NCI-H460 (cell line): ENCODE measurements at places on chromosomes 4 and X.

GRCh38 chr4:55791666-55792065 is 27.9 kb upstream of the EXOC1L start:
- no peak for DNase-seq

DNA sequence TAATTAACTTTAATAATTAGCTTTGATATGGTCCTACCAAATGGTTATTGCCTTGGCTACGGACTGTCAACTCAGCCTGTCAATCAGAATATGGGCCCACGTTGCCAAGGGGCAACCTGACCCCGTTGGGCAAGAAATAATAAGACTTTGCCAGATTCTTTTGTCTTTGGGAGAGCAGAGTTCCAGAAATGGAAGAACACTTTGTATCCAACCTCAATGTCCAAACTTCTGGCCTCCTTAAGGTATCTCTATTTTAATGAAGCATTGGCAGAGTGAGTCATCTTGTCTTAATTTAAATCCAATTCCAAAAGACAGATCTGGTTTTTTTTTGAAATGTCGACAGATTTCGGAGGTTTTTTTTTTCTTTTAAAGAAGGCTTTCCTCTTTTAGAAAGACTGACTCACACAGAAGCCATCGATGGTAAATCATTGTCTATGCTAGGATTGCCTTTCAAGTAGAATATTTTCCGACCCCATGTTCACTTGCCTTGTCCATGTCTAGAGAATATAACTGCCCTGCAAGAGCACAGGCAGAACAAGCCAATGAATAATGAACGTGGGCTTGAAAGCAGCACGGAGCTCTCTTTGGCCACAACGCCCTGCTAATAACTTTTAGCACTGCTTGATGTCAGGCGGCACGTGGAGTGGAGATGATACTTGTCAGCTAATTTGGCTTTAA is 190.3 kb upstream of the GATB start:
- no peak for DNase-seq

DNA sequence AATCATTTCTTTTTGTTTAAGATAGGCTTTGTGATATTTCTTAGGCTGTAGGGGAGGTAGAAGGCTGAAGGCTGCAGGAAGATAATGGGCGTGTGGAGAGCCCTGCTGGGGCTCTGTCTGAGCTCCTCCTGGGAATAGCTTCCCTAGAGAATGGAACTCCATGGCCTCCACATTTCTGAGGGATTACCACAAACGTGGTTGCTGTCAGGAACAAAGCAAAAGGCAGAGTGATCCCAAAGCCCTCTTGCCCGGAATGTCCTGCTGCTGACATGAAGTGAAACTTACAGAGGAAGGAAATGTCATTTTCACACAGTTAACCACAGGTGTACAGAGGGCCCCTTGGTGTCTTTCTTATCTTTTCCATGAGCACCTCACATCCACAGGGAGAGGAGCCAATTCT is 89.3 kb downstream of the DDIT4L start:
- no peak for DNase-seq

DNA sequence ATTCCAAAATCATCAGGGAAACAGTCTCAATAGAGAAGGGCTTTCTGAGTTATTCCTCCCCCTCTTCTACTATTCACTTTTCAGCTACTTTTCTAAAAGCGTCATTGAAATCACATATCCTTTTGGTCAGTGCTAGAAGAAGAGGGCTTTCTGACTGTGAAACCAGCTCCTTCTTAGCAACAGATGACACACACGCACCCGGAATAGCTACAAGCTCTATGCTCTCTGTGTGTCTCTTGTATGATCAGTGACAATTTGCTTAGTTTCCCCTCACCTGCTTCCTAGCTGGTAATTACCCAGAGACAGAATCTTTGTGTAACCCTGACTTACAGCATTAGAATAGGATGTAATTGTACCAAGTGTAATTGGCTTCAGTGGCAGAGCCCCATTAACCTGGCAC is 268.1 kb upstream of the SLITRK2 start:
- no peak for DNase-seq

GRCh38 chr4:102308032-102308799 is 37.1 kb downstream of the SLC39A8 start:
- DNase-seq: peak; percentile 30

GRCh38 chrX:44174061-44174460 is 169.4 kb downstream of the EFHC2 start:
- no peak for DNase-seq

- DNase-seq: no peak
Observed at GRCh38 chrX:72019487-72019886, 108.8 kb downstream of the NHSL2 start.

- peak; percentile 32 for DNase-seq
Observed at GRCh38 chr4:186021461-186022167, 47.3 kb upstream of the TLR3 start.

- no peak for DNase-seq
Observed at GRCh38 chr4:164935363-164935762, 42.1 kb downstream of the TRIM61 start.

DNA sequence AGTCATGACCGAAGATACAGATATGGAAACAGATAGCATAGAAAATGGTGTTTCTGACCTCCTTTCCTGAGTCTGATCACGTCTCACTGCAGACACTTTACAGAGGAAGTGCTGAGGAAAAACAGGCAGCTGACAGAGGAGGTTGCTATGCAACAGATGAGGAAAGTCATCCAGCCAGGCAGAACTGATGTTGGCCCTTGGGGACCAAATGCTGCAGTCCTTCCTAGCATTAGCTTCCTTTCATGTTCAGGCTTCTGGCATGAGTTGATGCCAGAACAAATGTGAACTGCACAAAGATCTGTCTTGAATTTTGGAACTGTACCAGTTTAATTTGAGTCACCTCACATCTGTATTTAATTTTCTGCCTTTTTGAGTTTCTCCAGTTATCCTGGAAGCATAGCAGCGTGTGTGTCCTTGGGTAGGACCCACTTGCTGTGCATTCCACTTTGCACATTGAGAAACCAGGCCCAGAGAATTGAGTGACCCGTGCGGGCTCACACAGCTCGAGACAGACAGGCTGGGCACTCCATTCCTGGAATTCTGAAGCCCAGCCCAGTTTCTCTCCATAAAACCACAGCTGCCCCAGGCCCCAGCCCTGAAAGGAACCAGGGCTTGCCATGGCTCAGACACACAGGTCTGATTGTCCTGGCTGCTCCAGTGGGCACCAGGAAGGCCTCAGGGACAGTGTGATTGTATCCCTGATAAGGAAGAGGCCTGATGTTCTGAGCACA is 1.4 kb upstream of the MAGED1 start:
- DNase-seq: no peak

DNA sequence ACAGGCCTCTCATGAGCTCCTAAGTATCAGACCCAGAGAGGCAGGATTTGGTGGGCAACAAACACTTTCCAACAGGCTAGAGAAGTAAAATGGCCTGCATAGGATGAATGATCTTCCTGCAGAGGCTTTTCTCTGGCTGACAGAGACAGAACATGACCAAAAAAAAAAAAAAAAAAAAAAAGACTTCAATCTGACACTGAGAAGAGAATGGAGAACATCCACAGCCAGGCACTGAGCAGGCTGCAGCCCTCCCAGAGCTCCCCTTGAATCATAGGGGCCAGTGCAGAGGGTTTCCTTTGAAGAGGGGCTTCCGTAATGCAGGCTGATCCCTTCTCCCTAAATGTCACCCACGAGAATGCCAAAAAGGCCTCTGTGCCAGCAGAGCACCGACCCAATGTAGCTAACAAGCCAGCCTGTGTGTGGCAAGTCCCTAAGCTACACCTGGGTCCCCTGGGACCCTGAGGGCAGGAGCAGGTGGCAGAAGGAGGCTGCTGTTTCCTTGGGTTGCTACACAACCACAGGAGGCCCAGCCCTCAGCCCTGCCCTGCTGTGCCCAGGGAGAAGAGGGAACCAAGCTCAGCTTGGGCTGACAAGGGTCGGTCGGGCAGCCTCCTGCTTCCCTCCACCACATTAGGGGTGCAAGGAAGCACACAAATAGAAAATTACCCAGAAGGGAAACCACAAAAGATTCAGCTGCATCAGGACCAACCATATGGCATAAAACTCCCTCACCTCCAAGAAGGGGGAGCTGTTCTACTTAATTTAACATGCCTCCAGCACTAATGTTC is 55.6 kb downstream of the MAP7D2 start:
- DNase-seq: no peak

DNA sequence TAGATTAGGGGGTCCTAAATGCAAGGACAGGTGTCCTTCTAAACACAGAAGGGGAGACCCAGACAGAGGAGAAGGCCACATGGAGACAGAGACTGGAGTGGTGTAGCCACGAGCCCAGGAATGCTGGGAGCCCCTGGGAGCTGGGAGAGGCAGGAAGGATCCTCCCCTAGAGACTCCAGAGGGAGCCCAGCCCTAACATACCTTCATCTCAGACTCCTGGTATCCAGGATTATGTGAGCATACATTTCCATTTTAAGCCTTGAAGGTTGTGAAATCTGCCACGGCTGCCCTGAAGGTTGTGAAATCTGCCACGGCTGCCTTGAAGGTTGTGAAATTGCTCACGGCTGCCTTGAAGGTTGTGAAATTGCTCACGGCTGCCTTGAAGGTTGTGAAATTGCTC is 148.4 kb downstream of the ASMT start:
- DNase-seq: no peak

GRCh38 chr4:16670727-16671126 is 227.7 kb downstream of the LDB2 start:
- no peak for DNase-seq

DNA sequence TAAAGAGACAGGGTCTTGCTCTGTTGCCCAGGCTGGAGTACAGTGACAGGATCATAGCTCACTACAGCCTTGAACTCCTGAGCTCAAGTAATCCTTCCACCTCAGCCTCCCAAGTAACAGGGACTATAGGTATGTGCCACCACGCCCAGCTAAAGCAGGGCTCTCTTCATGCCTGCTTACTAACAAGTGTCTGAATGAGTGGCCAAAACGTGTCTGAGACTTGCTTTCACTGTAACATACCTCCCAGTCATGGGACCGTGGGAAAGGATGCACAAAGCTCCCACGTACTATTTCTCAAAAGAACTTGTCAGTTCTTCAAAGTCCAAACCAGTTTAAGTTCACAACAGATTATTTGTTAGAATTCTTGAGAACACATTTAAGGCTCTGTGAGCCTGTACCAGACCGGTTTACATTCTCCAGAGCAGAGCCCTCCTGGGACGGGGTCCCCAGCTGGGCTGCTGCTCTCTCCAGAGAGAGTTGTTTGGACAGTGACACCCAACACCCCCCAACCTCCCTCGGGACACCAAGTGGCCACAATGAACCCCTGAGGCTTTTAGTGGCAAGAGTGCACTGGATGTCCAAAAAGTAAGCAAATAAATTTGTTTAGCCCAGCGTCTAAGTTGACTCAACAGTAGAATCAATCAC is 24.1 kb downstream of the SH3KBP1 start:
- DNase-seq: no peak

- no peak for DNase-seq
Observed at GRCh38 chr4:187304133-187304532, 580.5 kb upstream of the FAT1 start.

DNA sequence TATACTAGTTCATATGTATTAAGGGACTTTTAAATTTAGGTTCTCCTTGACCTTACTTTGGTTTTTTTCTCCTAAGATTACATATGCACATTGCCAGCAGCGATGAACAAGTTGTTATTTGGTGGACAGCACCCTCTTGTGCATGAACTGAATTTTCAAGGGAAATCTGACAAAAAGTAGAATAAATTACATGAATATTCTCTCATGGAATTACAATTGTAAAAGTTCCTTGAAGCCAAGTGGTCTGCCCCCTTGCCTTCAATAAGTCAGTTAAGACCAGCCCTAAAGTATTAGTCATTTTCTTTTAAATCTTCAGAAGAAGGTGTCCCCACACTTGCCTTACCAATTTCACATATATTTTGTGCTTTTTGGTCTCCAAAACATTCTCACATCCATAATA is 30.7 kb upstream of the SMARCA5 start:
- DNase-seq: peak; percentile 27
